Stimulated activated CD8-positive, alpha-beta memory T cell treated with anti-CD3 and anti-CD28 coated beads, Interleukin-4, amount 100 ng/mL, for 1 hour (primary cell): ENCODE measurements at places on chromosomes 6 and 20.

GRCh38 chr6:167569041-167569805 is 244.3 kb downstream of the TTLL2 start:
- DNase-seq = no peak

GRCh38 chr6:138026342-138026741 is 80.9 kb downstream of the PERP start:
- DNase-seq = no peak

DNA sequence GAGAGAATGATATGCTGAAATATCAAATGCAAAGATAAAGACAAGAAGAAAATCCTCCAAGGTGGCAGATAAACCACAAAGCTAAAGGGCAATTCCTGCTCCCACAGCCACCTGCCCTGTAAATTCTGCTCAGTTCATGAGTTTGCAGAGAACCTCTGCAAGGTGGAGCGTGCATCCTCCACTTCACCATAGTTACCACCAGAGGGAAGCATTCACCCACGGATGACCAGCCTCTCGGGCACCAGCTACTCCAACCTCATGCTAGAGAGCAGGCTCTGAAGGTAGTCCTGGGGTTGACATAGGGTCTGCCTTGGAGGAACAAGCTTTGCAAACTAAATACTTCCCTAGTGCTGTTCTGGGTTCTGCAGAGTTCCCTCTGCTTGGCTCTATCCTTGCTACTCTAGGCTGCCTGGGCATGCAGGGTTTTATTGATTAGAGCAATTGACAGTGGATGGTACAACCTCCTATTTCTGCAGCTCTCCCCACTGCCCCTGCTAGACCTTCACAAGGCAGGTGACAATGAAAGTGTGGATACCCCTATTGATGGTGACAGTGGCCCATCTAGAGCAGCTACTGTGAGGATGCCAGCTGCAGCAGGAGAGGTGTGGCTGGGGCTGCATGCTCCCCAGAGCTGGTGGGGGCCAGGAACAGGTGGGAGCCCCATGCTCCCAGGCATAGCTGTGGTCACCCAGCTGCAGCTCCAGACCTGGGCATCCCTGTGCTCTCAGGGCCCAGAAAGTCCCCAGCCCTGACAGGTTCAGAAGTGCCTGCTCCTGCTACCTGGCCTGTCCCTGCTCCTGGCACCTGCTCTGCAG is 51.1 kb downstream of the GGTLC1 start:
- DNase-seq = peak; percentile 20

GRCh38 chr20:19603376-19603750 is 154.7 kb upstream of the RIN2 start:
- DNase-seq = no peak

DNA sequence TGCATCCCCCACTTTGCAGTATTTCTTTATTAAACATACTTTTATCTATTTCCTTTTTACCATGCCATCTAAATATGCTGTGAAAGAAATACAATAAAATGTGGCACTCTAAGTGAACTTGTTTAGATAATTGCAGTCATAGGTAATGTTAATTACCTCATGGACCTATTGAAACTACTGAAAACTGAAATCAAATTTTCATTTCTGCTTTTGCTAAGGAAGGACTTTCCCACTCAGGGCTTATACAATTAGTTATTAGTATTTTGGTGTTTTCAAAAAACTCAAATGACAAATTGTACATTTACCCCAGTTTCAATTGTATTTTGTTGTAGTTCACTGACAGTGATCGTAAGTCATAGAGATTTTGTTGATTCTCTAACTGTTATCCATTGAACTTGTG is 88.4 kb downstream of the ID4 start:
- DNase-seq = no peak

- DNase-seq = no peak
Observed at GRCh38 chr6:129501740-129502660, 208.0 kb downstream of the ARHGAP18 start.

- DNase-seq = no peak
Observed at GRCh38 chr6:170433163-170434116, 119.7 kb downstream of the PSMB1 start.

DNA sequence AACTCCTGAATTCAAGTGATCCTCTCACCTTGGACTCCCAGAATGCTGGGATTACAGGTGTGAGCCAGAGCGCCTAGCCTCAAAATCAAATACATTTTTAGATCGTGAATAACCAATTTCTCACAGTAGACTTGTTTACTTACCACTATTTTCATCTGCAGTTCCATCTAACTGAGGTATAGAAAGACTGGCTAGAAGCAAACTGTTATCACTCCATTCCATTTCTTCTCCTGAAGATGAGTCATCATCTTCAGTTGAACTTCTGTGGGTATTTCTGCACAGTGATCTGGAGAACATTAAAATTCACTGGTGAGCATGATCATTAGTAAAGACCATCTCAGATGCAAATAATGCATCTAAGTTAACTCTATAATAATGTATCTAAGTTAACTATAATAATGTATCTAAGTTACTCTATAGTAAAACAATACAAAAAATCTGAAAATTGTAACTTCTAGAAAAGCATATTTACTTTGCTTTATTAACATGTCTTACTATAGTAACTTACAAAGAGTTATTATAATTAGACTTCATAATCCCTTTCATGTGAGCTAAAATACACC is 105.4 kb downstream of the REV3L start:
- no peak for DNase-seq

DNA sequence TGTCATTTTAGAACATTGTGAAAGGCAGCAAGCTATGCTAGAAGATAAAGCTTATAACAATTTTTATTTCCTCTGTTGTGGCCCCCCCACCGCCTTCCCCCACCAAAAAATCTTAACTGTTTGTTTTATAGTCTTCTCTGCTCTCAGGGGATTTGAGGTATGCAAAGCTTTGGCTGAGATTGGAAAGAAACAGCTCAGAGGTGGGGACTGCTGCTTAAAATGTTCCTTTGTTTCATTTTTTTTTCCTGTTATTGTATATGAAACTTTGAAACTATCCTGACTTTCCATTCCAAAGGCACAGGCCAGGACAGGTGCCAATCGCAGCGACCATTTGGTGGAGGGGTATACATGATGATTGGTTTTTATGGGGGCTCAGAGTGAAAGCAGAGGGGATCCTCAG is 114.7 kb upstream of the PHACTR1 start:
- DNase-seq = no peak

- DNase-seq = no peak
Observed at GRCh38 chr20:1472556-1473245, 6.1 kb upstream of the NSFL1C start.

- DNase-seq = no peak
Observed at GRCh38 chr6:121934451-121934850, 465.0 kb upstream of the HSF2 start.
